ENCODE measurements at places on chromosomes 12 and 14.

GRCh38 chr12:26086936-26087335 is 37.9 kb downstream of the BHLHE41 start:
- DNase-seq: no peak

DNA sequence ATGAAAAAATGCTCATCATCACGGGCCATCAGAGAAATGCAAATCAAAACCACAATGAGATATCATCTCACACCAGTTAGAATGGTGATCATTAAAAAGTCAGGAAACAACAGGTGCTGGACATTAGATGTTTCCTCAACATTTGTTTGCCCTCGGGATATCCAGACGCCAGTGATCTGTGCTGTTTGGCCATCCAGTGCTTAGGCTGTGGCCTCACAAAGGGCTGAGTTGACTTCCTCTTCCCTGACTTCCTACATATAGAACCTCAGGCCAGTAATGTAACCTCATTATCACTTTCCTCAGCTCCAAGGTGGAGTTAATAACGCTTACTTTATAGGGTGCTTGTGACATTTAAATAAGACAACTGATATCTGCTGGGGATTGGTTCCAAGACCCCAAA is 51.8 kb downstream of the SLC15A5 start:
- DNase-seq: no peak

DNA sequence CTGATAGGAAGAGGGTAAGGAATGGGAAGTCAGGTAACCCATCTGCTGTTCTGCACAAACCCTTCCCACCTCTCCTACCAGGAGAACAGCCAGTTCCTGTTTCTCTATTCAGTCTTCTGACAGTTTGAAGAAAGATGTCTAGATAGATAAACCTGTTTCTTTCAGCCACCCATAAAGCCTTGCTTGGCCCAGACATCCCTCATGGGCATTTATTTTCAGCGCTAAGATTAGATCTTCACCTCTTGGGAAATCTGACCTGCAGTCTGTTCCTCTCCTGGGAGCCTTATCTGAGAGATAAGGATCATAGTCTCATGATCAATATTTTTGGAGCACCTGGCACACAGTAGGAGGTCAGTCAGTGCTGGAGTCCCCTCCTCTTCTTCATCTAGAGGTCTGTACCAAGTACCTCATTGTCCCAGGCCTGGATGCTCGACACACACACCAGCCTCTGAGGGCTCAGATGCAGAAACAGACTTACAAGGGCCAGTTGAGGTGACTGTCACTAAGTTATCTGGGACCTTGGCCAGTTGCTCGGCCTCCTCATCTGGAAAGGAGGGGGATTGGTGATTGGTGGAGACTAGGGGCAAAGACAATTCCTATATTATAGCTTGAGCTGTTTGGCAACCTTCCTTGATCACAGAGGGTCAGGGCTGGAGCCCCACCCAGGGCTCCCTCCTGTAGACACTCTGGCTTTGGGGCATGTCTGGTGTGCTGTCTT is 18.2 kb downstream of the ACVRL1 start:
- no peak for DNase-seq

DNA sequence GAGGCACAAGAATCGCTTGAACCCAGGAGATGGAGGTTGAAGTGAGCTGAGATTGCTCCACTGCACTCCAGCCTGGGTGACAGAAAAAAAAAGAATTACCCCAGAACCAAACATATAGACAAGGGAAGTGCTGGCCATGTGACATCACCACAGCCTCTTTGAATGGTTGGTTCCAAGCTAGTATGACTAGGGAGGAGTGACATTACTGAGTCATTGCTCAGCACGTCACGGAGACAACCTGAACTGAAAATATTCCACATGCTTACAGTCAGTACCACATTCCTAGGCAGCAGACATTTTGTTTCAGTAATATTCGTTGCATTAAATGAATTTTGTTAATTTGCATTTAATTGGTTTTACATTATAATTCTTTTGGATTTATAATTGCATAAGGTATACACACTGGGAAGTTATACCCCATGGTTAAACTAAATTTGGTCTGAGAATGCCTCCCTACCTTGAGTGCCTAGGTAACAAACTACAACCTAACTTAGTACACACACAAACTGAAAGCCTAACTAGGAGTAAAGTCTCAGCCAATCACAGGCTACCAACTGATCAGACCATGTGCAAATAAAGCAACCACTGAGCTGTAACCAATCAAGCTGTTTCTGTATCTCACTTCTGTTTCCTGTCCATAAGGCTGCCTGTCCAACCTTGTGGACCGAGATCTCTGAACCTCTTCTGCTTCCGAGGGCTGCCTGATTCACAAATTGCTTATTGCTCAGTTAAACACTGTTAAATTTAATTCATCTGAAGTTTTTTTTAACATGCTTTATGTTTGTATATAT is 164.4 kb downstream of the CAND1 start:
- DNase-seq: no peak

GRCh38 chr14:105092171-105093037 is 27.2 kb upstream of the GPR132 start:
- no peak for DNase-seq

GRCh38 chr12:100967189-100967588 is 172.6 kb downstream of the ANO4 start:
- no peak for DNase-seq

GRCh38 chr12:27682534-27682933 is 13.7 kb upstream of the REP15 start:
- DNase-seq: no peak

GRCh38 chr14:28766469-28766955 is at the start of gene FOXG1:
Gene FOXG1, plus strand, starts transcription at chr14:28766787. Its CDS starts 493 bp downstream, at chr14:28767280.
- no peak for DNase-seq

DNA sequence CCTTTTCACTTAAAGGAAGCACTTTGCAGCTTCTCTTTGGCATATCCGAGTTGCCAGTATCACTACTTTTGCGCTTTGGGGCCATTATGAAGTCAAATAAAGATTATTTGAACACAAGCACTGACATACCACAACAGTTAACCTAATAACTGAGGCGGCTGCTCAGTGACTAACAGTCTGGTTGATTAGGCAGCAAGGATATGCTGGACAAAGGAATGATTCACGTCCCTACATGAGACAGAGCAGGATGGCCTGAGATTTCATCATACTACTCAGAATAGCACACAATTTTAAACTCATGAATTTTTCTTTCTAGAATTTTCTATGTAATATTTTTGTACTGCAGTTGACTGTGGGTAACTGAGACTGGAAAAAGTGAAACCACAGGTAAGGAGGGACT is 56.9 kb upstream of the E2F7 start:
- DNase-seq: no peak

Data from activated naive CD4-positive, alpha-beta T cell treated with anti-CD3 and anti-CD28 coated beads, Interleukin-2, amount 50 U/mL, for 16 hours (primary cell).